Fibroblast of gingiva (primary cell): ENCODE measurements at places on chromosomes 7 and 10.
A peak's percentile ranks its signal among the peaks of the same experiment; 100 is the strongest.

DNA sequence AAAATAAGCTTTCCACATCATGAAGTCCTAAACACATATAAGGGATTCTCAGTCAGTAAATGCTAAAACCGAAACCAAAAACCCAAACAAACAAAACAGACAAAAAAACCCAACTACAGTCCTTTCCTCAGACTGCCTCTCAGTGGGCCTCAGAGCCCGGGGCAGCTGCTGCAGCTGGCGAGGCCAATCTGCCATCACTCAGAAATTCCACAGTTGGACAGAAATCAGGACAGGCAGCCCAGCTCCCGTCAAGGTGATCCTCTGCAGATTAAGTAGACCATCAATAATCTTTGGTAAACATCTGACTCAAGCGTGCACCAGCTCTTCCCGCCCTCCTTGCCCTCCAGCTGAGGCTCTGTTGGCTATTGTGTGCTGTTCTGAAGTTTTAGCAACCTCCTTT, 142.2 kb downstream of the ATXN7L1 start:
- no peak for DNase-seq

- DNase-seq, result peak; percentile 22
These were observed 60.8 kb downstream of the GDI2 start for GRCh38 chr10:5752301-5752871.

DNA sequence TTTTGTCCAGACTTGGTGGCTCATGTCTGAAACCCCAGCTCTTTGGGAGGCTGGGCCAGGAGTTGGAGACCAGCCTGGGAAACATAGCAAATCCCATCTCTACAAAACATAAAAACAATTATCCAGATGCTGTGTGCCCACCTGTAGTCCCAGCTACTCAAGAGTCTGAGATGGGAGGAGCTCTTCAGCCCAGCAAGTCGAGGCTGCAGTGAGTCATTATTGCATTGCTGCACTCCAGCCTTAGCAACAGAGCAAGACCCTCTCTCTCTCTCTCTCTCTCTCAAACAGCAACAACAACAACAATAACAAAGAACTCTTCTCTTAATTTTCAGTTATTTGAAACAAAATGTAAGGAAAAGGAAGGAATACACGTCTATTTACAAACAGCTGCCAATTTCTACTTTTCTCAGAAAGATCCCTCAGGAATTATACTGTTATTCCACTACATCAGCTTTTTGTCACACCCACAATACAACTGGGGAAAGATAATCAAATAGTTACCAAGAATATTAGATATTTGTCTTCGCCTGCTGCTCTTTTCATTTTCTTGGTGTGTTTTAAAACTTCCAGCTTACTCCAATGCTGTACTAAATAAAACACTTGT, 5.1 kb upstream of the TSPAN12 start:
- no peak for DNase-seq

DNA sequence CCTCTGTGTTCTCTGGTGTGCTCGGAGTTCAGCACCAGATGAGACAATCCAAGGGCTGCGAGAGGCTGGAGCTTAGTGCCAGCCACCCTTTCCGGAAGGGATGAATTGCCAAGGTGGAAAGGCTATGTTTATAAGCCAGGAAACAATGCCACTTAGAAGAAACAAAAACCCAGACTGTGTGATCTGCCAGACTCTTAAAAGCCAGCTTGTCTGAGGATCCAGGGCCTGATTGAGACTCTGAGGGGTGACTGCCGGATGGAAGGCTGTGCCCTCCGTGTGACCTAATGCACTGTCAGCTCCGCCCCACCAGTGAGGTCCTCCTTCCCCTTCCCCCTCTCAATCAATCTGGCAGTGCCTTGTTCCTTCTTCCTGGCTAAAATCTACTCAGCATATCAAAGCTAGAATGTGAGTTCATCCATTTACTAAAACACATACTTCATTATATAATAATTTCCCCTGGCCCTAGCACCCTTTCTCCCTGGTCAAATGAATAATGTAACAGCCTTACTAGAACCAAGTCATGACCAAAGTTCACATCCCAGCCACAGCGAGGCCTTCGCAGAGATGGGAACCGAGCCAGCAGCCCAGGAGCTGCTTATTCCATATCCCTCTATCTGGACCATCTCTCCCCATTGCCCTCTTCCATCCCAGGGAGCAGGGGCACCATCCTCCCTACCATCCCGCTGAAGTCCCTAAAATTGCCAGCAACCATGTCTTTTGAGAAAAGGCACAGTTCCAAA, 25.5 kb downstream of the FAM107B start:
- DNase-seq, result no peak

DNA sequence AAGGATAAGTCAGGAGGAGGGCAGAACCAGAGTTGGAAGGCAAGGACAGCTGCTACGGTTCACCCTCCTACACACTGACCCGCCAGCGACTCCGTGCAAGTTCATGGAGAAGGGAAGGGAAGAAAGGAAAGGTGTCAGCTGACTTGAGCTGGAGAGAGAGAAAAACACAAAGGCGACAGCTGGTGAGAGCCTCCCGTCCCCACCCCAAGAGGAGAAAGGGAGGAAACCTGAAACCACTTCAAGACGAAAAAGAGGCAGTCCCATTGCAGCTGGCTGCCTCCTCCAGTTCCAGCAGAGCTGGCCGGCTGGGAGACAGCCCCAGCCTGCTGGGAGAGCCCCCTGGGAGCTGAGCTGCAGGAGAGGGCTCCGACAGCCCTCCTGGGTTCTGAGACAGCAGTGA, 75.2 kb downstream of the PARD3 start:
- peak; percentile 72 for DNase-seq

DNA sequence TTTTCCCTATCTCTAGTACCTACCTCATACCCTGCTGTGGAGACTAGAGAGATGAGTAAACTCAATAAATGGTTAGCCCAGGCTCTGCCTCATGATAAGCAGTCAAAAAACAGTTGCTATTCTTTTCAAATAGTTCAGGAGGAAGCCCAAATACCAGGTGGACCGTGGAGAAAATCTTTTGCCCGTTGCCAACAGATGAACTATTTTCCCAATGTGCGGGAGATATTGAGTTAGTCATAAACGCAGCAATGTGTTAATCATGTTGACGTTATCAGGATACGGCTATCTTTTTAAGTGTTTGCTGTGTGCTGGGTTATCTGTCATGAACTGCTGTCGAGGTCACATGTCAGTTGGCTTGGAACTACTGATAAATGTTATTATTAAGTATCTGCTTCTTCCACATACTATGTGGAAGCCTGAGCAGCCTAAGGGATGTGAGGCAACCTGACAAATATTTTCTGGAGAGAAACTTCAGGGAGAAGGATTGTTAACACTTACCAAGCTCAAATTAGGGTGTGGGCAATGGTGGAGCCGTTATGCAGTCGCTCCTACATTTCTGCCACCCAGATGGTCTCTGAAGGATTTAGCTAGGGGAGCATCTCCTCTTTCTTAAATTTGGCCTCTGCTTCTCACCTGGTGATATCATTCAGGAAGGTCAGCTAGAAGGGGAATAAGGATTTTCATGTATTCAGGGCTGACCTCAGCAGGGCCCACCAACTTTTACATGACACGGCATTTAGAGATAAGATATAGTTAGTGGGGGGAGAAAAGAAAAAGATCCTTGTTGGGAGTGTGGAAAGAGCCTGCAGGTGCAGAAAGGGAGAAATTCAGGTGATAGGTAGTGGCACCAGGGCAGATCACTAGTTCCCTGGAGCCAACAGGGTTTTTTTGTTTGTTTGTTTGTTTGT, 33.5 kb upstream of the SLC26A3 start:
- no peak for DNase-seq

GRCh38 chr7:151062399-151063211, 3.2 kb downstream of the SLC4A2 start:
- DNase-seq, result peak; percentile 56

- DNase-seq, result no peak
These were observed 179.3 kb downstream of the ABCA13 start for GRCh38 chr7:48350515-48350914.

GRCh38 chr10:60618861-60619260, 159.4 kb upstream of the CDK1 start:
- no peak for DNase-seq

GRCh38 chr10:92239600-92240288, 51.1 kb downstream of the CPEB3 start:
- DNase-seq, result peak; percentile 12

GRCh38 chr10:30037620-30038336, 21.6 kb downstream of the JCAD start:
- DNase-seq, result no peak

DNA sequence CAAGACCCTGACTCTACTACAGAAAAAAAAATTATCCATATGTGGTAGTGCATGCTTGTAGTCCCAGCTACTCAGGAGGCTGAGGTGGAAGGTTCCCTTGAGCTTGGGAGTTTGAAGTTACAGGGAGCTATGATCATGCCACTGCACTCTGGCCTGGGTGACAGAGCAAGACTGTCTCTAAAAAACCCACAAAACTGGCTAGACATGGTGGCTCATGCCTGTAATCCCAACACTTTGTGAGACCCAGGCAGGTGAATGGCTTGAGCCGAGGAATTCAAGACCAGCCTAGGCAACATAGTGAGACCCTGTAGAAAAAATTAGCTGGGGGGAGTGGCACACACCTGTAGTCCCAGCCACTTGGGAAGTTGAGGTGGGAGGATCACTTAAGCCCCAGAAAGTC, 32.9 kb upstream of the CHST3 start:
- DNase-seq, result no peak
